A673 (cell line): ENCODE measurements at places on chromosomes 2 and 18.

GRCh38 chr2:205889114-205889513 is 196.9 kb downstream of the INO80D start:
- DNase-seq: no peak

DNA sequence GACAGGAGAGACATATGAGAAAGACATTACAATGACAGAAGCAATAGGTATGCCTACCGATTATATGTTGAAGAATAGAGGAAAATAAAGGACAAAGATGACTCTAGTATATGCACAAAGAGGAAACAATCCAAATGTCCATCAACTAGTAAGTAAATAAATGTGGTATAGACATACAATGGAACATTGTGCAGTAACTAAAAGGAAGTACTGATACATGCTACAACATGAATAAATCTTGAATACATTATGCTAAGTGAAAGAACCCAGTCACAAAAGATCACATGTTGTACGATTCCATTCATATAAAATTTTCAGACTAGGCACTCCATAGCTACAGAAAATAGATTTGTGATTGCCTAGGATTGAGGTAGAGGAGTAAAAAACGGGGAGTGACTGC is 28.5 kb upstream of the PGAP1 start:
- no peak for DNase-seq

- peak; percentile 75 for DNase-seq
Measured at GRCh38 chr2:56681659-56682396, 498.0 kb downstream of the CCDC85A start.

- no peak for DNase-seq
Measured at GRCh38 chr2:240033330-240033678, 3.1 kb upstream of the OR6B2 start.

DNA sequence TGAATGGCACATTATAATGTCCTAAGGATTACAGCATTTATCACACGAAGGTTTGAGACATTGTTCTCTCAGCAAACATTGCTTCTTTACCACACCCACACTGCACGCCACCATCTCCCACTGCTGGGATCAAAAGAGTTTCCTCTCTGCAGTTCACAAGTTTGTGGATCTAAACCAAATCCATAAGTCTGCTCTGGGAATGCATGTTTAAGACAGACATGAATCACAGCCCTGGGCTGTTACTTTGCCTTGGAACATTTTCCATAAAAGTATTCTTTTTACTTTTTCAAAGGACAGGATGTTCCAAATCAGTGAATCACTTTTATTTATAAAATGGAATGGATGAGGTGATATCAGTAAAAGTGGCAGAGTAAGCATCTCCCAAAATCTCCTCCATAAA is 36.1 kb downstream of the STPG4 start:
- DNase-seq: no peak

- no peak for DNase-seq
Measured at GRCh38 chr2:12730265-12730664, 13.5 kb downstream of the TRIB2 start.

GRCh38 chr2:216119986-216120385 is 10.8 kb downstream of the XRCC5 start:
- DNase-seq: no peak

- no peak for DNase-seq
Measured at GRCh38 chr2:18319987-18320386, 240.5 kb downstream of the RDH14 start.
